ENCODE measurements at places on chromosomes 2 and 18.
A peak's percentile ranks its signal among the peaks of the same experiment; 100 is the strongest.

DNA sequence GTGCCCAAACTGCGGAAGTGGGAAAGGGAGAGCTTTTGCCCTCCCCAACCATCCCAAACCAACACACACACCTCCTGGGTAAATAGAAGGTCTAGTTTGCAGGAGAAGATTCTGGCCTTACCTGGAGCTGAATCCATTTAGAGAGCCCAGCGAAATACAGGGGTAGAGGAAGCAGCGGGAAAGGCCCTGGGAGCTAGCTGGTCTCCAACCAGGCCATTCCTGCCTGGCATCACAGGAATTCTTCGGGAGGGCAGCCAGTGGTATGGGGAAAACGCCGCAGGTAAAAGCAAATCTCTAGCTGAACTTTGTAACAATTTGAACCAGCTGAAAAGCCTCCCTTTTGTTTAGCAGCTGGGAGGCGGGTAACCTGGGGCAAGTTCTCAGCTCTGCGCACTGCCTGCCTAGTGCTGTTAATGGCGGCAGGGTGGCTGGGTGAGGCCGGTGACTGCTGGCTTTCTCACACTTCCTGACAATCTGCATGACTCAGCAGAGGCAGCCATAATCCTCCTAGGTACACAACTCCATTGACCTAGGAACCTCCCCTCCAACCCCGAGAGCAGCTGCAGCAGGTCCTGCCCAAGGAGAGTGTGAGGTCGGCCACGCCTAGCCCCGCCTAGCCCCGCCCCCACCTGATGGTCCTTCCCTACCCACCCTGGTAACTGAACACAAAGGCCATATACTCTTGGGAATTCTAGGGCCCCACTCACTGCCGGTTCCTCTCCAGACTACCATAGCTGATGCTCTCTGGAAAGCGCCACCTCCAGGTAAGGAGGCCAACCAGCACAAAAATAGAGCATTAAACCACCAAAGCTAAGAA is 483.8 kb upstream of the REG3G start:
- DNase-seq: peak; percentile 53

DNA sequence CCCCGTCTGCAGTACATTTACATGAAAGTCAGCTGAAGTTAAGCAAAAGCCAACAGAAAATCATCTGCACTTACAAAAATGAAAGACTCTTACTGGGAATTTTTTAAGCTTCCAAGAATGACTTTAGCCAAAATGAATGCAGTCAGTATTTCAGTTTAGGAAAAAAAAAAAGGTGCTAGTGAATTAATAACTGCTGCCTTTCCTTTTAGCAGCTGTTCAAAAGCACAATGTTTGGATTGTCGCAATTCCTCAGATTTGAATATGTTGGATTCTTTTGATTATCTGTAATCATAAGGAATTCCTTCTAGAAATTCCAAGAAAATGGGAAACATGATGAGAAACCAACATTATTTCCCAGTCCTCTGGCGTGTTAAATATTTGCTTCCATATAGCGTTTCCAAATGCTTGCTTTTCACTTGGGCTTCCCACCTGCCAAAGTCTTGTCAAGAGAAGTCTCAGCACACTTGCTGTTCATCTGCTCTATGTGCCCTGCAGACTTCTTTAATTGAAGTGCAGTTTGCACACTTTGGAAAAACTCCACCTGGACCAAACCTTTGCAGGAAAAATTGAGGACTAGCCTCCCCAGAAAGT is 653.0 kb upstream of the SLC39A10 start:
- DNase-seq: no peak

DNA sequence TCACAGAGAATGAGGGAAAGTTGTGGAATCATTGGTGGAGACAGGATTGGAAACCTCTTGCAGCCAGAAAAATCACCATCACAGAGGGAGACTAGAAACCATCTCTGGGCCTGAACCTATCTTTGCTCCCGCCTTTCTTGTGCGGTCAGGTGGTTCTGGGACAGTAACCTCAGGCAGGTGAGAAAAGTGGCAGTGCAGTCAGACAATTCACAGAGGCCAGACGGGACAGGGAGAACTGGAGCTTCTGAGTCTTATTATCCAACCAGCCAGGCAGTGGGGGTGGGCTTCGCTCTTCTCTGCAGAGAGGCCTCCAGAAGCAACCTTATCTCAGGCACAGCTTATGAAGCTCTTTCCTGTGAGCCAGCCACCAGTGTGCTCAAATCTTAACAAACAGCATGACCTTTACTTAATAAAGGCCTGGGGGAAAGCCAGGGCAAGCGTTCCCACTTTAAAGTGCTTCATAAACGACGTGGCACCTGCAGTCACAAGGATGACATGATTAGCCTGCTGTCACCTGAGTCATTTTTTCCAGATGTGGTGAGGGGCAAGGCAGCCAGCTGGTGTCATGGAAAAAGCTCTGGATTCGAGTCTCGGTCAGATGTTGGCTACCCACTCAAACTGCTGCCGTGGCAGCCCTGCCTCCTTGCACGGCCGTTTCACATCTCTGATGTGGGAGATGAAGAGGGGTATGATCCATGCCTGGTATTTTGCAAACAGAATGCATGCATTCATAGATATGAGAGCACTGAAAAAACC is 109.7 kb downstream of the B3GNT2 start:
- DNase-seq: peak; percentile 22

GRCh38 chr18:74511823-74512222 is 15.7 kb downstream of the CNDP2 start:
- no peak for DNase-seq

DNA sequence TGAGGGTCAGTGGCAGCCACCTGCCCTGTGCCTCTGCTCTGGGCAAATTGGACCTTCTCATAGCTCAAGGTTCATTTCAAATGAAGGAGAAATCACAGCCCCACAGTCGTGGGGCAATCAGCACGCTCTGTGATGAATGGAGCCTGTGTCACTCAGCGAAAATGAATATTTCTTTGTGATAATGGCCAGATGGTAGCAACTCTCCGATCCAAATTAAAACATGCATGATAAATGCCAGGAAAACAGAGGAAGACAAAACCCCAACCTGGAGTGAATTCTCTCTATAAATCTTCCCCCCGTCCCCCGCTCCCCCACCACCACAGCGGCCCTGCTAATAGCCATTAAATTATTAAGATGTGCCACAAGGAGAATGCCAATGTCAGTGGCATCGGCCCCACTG is 258.4 kb downstream of the CELF4 start:
- no peak for DNase-seq

Data from naive thymus-derived CD8-positive, alpha-beta T cell (primary cell).